ENCODE measurements at places on chromosomes 12 and 14.

DNA sequence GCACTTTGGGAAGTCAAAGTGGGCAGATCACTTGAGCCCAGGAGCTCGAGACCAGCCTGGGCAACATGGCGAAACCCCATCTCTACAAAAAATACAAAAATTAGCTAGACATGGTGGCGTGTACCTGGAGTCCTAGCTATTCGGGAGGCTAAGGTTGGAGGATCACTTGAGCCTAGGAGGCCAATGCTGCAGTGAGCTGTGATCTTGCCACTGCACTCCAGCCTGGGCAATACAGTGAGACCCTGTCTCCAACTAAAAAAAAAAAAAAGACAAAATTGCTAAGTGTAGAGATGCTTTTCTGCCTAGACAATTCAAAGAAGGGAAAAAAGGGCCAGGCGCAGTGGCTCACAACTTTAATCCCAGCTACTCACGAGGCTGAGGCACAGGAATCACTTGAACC lies 3.4 kb upstream of the LRP6 start:
- no peak for DNase-seq

GRCh38 chr12:31017535-31017934 lies 56.1 kb upstream of the DDX11 start:
- DNase-seq: no peak

DNA sequence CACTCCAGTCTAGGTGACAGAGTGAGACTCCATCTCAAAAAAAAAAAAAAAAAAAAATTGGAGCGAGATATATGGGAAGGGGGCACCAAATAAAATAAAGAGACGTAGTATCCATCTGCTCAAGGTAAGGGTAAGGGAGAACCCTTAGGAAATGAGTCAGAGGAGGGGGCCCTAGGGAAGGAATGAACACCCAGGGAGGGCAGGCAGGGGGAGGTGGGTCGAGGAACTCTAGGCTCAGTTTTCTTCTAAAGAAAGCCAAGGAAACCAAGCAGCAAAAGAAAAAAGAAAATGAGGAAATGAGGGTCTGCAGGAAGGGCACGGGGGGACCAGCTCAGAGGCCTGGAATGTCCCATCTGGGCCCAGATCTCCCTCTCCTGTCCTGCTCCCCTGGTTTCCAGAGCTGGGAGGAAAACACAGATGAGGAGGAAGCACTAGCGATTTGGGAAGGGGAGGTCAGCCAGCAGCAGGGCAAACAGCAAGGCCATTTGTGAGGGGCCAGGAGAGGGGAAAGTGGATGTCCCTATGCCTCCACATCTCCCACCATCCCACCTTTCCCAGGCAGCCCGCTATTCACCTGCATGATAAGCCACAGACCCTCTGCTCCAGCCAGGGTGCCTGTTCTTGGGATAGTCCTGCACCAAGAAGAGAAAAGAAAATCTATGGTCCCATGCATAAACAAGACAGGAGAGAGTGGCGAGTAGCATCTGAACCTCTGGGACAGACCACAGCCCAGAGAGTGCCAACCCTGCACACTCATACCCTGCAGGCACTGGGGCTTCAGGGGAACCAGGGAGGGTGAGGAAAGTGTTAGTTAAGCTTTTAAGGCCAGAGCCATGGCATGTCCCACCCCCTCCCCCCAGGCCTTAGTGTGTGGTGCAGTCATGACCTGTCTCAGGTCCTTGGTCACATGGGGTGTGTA lies 11.9 kb downstream of the SPRYD3 start:
- no peak for DNase-seq

DNA sequence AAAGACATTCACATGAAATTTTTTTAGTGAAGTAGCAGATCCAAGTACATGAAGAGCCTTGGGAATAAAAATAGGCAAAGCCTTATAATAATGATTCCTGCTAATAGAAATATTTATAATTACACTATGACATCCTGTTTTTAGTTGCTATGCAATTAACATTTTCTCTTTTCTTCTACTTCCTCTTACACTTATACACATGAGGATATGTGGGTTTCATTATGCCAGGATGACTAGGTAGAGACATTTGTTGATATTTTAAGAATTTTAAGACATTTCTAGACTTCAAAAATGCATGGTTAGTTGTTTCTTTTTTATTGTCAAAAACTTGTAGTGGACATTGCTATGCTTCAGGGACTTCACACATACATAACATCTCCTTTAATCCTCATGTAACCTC lies 326.8 kb downstream of the SYT1 start:
- DNase-seq: no peak

GRCh38 chr12:127205781-127206555 lies 1061.0 kb upstream of the TMEM132C start:
- DNase-seq: no peak

- DNase-seq: no peak
Observed at GRCh38 chr12:52011602-52012214, 5.0 kb downstream of the TAMALIN start.

DNA sequence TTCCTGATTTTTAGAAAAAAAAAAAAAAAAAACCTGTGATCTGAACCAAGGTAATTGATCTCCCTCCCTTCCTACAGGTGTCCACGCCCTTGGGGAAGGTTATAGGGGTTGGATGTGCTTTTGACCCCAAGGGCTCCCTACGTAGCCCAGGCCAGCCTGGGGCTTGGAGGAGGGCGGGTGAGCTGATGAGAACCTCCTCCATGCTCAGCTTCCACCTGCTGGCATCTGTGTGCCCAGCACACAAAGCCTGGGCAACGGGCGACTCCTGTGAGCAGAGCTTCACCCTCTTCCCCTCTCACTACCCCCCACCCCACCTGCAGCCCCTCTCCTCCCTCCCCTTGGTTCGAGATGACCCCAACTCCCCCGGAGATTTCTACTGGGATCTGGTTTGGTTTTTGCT lies 25.3 kb upstream of the INF2 start:
- no peak for DNase-seq

GRCh38 chr14:36405589-36406274 lies 85.3 kb upstream of the MBIP start:
- no peak for DNase-seq

DNA sequence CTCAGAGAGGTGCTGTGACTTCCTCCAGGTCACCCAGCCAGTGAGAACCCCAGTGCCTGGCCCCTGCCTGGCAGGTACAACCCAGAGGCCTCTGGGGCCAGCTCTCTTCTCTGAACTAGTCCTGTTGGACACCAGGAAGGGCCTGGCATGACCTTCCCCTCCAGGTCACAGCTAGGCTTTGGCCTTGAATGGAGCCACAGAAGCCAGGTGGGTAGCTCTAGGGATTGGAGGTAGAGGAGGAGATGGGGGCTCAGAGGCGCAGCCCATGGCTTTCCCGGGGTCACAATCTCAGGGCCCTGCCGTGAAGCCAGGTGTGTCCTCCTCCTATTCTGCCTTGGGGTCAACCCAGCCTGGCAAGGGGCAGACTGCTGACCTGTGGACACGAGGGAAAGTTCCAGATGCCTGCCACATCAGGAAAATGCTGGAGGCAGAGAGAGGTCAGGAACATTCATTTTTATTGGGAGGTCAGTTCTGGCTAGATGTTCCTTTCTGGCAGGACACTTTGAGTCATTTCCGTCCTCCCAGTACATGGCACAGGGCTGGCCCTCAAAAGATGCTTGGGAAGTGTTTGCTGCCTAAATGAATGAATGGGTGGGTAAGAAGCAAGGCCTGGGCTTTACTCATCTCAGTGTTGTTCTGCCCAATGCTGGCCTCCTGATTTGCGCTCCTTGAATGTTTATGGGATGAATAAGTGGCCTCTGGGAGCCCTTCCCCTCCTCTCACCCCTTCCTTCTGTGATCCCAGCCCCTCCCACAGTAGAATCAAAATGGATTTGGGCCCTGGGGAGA lies 25.4 kb downstream of the FAM222A start:
- DNase-seq: no peak

GRCh38 chr12:69583203-69583602 lies 2.1 kb upstream of the CCT2 start:
- DNase-seq: no peak

DNA sequence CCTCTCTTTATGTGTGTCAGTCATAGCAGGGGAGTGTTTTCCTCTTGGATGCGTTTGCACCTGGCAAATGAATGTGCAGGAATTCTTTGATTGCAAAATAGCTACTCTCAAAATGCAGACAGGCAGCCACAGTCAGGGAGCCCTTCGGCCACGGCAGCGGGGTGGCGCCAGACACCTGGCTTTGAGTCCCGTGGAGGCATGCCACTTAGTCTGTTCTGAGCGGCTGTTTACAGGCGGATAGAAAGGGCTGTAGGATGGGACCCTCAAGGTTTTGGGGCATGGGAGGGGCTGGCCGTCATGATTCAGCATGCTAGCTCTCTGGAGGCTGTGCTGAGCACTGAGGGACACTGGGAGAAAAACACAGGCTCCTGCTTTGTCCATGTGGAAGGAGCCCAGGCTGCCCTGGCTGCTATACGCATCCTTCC lies 117.1 kb downstream of the SLC25A47 start:
- DNase-seq: peak; percentile 90

- DNase-seq: no peak
Observed at GRCh38 chr12:25071366-25071765, 122.5 kb upstream of the BCAT1 start.

GRCh38 chr14:86334355-86334754 lies 804.4 kb downstream of the FLRT2 start:
- no peak for DNase-seq

DNA sequence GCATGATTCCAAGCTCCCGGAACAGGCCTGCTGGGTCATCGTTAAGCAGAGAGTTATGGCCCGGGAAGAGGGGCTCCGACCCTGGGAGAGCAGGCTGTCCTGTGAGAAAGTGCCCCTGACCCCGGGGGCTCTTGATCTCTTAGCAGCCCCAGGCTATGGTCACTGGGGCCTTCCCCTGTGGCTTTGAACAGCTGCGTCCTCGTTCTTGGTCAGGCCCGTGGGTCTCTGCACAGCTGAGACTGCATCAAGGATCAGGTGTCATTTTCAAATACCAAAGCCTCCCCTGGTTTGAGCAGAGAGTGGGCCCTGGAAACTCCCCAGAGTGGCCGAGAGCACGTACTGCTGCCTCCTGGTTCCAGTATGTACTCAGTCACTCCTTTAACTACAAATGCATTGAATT lies 114.8 kb downstream of the ESRRB start:
- DNase-seq: no peak

DNA sequence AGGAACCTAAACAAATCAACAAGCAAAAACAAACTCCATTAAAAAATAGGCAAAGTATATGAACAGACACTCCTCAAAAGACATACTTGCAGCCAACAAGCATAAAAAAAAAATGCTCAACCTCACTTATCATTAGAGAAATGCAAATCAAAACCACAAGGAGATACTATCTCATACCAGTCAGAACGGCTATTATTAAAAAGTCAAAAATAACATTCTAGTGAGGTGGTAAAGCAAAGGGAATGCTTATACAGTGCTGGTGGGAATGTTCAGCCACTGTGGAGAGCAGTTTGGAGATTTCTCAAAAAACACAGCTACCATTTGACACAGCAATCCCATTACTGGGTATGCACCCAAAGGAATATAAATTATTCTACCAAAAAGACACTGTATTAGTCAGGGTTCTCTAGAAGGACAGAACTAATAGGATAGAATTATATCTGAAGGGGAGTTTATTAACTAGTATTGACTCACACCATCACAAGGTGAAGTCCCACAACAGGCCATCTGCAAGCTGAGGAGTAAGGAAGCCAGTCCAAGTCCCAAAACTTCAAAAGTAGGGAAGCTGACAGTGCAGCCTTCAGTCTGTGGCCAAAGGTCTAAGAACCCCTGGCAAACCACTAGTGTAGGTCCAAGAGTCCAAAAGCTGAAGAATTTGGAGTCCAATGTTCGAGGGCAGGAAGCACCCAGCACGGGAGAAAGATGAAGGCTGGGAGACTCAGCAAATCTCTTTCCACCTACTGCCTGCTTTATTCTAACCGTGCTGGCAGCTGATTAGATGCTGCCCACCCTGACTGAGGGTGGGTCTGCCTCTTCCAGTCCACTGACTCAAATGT lies 101.6 kb upstream of the KRAS start:
- no peak for DNase-seq

DNA sequence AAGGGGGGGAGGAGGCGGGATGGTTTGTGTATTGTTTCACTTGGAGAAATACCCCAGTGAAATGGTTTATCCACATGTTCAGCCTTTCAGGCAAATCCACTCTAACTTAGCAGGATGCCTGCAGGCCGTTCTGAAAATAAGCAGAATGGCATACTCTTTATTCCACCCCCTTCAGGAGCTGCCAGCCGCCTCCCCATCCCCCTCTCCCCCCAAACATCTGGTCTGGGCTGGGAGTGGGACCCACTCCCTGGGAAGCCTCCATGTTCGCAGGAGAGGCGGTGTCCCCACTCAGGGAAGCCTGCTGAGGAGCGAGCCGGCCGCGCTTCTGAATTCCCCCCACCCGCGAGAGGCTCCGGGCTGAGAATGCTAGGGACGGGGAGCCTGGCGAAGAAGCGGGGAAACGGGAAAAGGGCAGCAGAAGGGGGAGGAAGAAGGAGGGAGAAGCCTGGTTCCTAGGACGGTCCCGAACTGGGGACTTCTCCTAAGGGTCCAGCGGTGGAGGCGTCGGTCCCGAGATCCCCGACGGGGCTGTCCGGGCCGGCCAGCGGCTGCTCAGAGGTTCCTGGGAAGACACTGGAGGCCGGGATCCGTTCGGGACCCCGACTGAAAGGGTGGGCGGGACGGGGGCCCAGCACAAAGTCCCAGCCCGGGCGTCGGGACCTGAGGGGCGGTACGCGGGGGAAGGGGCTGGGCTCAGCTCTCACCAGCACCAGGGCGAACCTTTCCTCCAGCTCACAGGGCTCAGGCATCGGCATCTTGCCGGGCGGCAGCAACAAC lies 666 bp downstream of the FMNL3 start:
- no peak for DNase-seq

- DNase-seq: no peak
Observed at GRCh38 chr12:13178568-13179210, 17.8 kb upstream of the EMP1 start.

- peak; percentile 32 for DNase-seq
Observed at GRCh38 chr12:1531654-1532374, 62.6 kb downstream of the FBXL14 start.

DNA sequence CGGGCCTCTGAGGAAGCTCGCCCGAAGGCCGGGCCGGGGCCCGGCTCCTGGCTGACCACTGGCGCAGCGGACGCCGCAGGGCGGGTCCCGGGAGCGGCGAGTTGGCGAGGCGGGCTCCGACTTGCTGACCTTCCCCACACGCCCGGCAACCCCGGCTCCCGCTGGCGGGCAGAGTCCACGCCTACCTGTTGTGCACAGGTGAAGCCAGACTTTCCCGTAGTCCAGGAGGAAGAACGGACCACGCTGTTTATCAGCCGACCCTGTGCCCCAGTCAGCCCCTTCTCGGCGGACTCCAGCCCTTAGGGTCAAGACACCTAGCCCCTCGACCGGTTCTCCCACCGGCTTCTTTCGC lies 407 bp downstream of the HEATR5A start:
- DNase-seq: peak; percentile 77

DNA sequence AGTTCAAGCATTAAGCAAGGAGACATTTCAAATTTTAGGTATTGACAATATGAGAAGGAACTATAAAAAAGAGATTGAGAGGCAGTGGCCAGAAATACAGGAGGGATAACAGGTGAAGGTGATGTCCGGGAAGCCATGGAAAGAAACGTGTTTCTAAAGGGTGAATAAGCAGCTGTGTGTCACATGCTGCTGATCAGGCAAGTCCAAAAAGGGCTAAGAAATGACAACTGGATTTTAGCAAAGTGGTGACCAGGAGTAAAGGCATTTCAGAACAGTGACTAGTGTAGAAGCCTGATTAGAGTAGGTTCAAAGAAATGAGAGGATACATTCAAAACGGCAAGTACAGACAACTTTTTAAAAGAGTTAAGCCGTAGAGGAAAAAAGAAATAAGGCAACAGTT lies 204.3 kb upstream of the DIO2 start:
- no peak for DNase-seq

- DNase-seq: no peak
Observed at GRCh38 chr14:72600551-72601330, 293.2 kb downstream of the DPF3 start.
